Right renal pelvis (tissue), 4 donors: ENCODE measurements at places on chromosomes 3 and 15. TPM values are rescaled to one million over a fixed set of nuclear protein-coding genes. Genes with fewer than 3 reads are reported as not detected.

The SIDT1 gene
- 3.8 TPM for polyA plus RNA-seq

The THSD4 gene
- 45.9 TPM for polyA plus RNA-seq

The PEAK1 gene
- 26.6 TPM for polyA plus RNA-seq

The GOLGA8G gene
- polyA plus RNA-seq = 0.29 TPM

The LOXL1 gene
- 80.8 TPM for polyA plus RNA-seq

The GRAMD2A gene
- polyA plus RNA-seq = 10.0 TPM

The SAMD7 gene
- not detected for polyA plus RNA-seq

The BFSP2 gene
- polyA plus RNA-seq = not detected

The FETUB gene
- not detected for polyA plus RNA-seq

DNA sequence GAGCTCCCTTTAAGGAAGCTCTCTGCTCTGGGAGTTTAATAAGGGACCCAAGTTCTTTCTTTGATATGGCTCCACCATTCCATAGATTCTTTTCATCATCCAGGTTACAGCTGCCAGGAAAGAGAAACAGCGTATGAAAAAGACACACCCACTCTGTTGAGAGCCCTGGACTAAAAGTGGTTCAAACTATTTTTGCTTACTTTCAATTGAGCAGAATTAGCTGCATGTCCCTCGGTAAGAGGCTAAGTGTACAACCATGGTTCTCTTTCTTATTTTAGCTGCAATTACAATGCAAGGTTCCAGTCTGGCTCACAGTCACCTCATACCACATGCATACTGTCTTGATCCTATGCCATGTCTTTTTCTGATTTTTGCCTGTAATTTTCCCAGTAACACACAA, 1288.3 kb downstream of the NSUN3 start:
- no peak for DNase-seq

GRCh38 chr3:65377637-65378036, 661.1 kb downstream of the MAGI1 start:
- DNase-seq = no peak

DNA sequence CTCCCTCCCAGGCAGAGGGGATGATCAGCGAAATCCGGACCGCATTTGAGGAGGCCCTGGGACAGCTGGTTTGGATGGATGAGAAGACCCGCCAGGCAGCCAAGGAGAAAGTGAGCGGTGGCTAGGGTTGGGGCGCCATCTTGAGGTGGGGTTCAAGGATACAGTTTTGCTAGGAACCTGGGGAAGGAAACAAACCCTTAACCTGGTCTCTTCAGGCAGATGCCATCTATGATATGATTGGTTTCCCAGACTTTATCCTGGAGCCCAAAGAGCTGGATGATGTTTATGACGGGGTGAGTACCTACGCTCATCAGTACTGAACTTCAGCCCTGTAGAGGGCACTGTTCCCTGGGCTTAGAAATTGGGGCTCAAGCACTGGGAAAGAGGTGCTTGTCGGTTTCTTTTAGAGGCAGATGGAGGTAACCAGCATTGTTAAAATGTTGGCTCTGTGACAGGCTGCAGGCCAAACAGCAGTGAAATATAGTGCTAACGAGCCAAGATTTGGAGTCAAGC, 9.6 kb upstream of the PSMD2 start:
- no peak for DNase-seq

GRCh38 chr15:48458876-48459275, 127.6 kb downstream of the DUT start:
- DNase-seq = no peak

DNA sequence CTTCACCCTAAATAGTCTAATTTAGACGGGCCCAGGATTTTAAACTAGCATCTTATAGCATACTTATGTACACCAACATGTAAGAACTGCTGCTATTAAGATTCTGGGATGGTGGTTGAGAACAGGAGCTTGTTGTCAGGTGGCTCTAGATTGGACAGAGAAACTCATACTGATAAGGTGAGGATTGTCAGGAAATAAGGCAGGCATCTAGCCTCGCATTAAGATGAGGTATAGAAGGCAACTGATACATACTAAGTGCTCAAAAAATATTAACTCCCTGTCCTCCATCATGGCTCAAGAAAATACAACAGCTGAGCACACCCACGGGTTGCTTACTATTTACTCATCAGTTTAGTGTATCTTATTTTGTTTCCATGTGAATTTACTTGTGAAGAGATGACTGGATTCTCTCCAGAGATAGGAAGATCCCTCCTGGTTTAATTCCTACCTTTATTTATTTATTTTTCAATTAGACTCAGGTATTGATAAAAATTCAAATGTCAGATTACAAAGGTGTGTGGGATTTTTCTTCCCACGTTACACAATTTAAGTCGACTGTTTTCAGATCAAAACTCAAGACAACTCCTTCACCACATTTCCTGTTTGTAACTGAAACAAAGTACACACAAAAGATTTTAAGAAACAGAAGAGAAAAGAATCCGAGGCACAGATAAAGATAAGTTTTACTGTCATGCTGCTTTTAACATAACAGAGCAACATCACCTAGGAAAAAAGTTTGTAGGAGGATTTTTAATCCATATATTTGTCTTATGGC, at the start of gene TRAT1:
TRAT1 (plus strand) TSS at position 664 of the 775 bp plus-strand sequence. CDS start 142 bp downstream, outside the sequence.
- no peak for DNase-seq

DNA sequence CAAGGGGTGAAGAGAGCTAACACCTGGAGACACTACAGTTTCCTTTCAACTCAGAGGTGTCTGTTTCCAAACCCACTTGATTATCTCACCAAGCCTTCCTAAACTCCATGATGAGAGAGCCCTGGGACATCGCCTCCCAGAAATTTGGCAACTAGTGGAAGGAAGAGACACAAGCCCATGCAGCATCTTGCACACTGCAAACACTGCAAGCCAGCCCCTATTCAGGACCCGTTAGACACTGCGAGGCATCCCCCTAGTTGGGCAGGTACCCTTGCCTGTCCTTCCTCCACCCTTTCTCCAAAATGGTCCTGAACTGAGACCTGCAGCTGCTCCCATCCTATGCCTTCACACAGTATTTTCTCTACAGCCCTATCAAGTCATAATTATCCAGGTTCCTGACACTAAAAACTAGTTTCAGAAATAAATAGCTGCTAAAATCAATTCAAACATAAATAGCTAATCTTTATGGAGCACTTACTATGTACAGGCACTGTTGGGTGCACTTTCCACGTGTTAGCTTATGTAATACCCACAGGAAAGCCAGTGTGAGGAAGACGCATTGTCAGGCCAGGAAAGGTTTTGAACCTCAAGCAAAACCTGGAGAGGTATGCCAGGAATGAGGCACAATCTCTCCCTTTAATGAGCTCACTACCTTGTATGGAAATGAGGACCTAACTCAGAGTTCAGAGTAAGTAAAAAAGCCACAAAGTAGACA, 2.8 kb downstream of the MAGI1 start:
- no peak for DNase-seq

DNA sequence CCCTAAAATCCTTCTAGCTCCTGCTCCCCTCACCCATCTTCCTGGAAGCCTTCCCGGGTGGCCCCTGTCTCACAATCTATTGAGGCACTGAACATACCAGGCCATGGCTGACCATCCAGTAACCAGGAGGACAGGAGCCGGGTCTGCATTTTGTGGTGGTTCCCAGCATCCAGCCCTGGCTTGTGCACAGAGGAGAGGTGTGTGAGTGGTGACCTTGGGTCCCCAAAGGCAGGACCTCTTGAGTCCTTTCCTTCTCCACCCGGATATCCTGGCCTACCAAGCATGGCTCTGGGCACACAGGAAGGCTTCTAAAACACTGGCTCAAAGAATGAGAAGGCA, 7.8 kb downstream of the CSK start:
- DNase-seq = no peak

- no peak for DNase-seq
Measured at GRCh38 chr15:84889991-84890669, 5.7 kb downstream of the SLC28A1 start.

GRCh38 chr3:149575213-149575960, 82.4 kb downstream of the WWTR1 start:
- no peak for DNase-seq

GRCh38 chr3:167110901-167111300, 269.2 kb downstream of the ZBBX start:
- DNase-seq = no peak
